Motor neuron (in vitro differentiated cells): ENCODE measurements at places on chromosomes 16 and 17.

- ATAC-seq, result no peak
These were observed 98.6 kb upstream of the RPL38 start for GRCh38 chr17:74104921-74105320.

DNA sequence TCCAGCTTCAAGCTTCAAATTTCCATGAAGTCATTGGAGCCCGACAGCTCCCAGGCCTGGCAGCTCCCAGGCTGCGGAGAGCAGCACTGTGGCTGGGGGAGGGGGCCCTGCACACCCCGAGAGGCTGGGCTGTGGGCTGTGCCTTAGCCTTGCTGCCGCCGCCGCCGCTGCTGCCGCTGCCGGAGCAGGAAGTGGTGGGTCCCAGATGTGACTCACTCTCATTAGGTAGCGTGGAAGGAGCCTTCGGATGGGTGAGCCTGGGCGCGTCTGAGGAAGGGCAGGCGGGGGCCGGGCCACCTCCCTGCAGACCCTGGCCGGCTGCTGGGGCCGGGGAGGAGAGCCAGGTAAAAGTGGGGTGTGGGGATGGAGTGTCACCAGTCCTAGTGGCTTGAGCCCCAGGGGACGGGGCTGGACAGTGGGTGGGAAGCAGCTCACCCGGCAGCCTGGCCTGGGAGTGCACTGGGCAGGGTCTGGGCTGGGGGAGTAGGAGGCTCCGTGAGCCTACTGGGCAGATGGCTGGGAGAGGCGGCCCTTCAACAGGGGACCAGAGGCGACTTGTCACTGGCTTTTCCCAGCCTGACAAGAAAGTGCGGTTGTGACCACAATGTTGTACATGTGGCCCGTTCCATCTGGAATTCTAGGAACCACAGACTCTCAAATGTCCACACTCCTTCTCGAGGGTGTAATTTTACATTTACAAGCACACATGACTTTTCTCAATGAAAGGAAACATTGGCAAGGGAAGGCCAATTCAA lies at the start of gene ADCY7:
Gene ADCY7 (plus strand): TSS at position 215 of the 755 bp plus-strand sequence. CDS start 21,629 bp downstream, outside the sequence.
- peak; percentile 96 for ATAC-seq

- ATAC-seq, result no peak
These were observed 57.7 kb upstream of the RBFOX3 start for GRCh38 chr17:79668344-79669250.

DNA sequence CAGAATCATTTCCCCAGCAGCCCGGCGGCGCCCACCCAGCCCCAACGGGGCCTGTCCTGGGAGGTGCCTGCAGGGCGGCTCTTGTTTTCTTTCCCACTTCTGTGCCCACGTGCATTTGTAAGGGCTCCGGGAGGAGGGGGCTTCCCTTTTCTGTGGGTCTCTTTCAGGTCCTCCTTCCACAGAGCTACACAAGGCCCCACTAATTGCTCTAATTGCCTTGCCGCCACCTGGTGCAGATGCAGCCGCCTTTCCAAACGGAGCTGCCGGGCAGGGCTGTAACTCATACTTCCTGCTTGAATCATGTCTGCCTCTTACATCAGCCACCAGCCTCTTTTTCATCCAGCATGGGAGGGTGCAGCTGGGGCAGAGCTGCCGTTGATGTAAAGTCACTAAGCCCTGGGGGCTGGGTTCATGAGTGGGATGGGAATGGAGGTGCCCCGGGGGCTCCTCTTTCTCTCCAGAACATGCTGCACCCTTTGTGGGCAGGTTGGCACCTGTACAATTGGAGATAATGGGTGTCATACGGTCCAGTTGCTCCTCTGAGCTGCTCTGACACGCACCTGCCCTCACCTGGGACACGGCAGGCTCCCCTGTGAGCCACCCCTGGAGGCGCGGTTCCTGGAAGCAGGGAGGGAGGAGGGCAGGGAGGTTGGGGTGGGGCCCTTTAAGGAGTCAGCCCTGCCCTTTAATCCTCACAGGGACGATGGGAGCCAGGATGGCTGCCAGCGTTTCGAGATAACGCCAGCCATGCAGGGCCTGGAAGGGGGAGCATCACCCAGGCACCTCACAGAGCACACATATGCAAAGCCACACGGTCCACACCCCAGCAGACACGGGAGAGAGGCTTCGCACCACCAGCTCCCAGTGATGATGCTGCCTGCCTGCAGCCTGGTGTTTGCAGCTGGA lies 41.1 kb upstream of the KLHDC4 start:
- peak; percentile 91 for ATAC-seq

- no peak for ATAC-seq
These were observed 64.3 kb upstream of the RBL2 start for GRCh38 chr16:53369921-53370320.

GRCh38 chr17:80785477-80786178 lies 206.0 kb upstream of the CHMP6 start:
- no peak for ATAC-seq

GRCh38 chr16:4935241-4935855 lies 1.6 kb downstream of the PPL start:
- no peak for ATAC-seq

GRCh38 chr16:29702269-29702668 lies 23.3 kb downstream of the QPRT start:
- no peak for ATAC-seq

- ATAC-seq, result no peak
These were observed 60.1 kb upstream of the WSB1 start for GRCh38 chr17:27233776-27234175.

DNA sequence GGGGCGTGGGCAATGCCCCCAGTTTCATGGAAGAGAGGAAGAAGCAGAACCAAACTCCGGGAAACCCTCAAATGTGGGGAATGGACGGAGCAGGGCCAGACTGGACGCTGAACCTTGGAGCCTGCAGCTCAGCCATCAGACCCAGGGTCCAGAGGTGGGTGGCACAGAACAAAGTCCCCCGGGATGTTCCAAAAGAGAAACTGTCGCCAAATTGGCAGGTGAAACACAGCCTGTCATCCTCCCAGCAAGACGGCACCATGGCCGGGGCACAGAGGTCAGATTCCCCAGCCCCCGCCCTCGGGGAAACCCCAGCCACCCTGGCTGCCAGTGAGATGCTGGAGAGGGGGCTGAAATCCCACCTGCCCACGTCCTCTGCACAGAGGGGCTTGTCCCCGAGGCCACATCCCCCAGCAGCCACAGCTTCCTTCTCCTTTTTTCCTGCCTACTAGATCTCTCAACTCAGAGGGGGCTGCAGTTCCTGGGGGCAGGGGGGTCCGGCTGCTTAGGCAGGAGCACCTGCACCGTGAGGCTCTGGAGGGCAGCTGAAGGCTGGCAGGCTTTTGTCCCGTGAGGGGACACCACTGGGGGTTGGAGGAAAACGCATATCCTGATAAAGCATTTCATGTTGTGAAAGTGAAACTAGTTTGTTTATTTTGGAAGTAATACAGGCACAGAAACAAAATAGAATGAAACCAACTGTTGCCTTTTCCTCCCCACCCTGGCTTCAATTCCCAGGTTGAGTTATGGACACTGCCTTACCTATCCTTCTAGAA lies 1.2 kb upstream of the SECTM1 start:
- ATAC-seq, result no peak

GRCh38 chr16:58413359-58413758 lies 21.1 kb downstream of the GINS3 start:
- no peak for ATAC-seq

DNA sequence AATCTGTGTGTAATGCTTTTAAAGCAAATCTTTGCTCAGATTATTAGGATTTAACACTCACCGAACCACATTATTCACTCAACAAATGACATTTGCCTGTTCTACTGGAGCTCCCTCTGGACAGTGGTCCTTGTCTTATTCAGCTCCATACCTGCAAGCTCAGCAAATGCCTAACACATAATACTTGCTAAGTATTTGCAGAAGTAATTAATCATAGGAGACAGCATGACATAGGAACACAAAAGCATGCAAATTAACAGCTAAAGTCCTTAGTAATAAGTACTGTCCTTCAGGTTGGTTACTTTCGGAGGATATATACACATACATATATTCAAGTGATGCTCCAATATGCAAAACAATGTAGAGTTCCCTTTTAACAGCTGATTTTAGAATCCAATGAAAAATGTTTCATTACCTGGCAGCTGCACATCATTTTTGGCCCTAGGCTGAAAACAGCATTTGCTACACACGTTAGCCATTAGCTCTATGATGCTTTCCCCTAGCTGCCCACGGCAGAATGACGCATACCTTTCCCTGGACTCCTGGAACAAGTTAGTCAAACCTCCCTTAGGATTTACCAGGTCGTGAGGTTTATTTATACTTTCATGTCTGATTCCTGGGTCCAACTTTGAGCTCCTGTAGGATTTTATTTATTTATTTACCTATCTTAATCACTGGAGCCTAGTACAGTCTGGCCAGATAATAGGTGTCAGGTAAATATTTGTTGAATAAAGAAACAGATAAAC lies 8.6 kb downstream of the BRD7 start:
- no peak for ATAC-seq

- ATAC-seq, result no peak
These were observed 8.7 kb upstream of the GINS2 start for GRCh38 chr16:85697431-85697830.

DNA sequence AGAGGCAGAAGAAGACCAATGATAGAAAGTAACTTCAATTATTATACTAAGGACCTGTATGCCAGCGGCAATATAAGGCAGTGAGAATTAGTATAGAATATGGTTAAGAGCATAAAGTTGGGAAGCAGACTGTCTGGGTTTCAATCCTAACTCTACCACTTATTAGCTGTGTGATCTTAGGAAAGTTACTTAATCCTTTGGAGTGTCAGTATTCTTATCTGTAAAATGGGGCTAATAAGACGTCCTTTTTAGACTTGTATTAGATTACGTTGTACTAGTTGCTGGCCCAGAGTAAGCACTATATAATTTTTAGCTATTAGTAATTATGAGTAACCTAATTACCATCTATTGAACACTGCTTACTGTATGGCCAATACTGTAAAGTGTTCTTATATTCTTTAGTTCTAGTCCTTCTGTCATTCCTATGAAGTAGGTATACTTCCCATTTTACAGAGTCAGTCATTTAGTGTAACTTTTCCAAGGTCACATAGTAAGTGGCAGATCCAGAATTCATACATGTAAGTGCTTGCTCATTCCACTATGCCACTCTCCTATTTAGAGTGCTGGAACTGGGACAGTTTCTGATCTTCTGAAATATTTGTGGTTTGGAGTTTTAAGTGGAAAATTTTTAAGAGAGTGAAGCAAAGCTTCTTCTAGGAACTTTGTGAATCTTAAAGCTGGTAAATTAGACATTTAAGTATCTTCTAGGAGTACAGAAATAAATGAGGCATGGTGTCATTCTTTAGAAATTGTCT lies 22.5 kb downstream of the HEATR9 start:
- ATAC-seq, result no peak

DNA sequence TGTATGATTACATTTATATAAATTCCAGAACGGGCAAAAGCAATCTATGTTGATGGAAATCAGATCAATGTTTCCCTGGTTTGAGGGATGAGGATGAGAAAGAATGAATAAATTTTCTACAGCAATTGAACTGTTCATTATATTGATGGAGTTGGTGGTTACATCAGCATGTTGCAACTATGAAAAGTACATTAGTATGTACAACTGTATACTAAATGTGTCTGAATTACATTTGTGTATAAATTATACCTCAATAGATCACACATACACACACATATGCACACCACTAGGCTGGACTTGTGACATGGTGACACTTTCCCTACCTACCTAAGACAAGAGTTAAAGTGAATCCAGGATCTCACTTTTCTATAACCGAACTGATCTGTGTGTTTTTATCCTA lies 608.0 kb downstream of the CDH11 start:
- ATAC-seq, result no peak

- no peak for ATAC-seq
These were observed 44.3 kb upstream of the CPNE2 start for GRCh38 chr16:57048095-57048494.

- no peak for ATAC-seq
These were observed 29.9 kb downstream of the ABCC12 start for GRCh38 chr16:48125888-48126287.

GRCh38 chr17:66695098-66695497 lies 139.8 kb upstream of the CACNG5 start:
- ATAC-seq, result no peak

GRCh38 chr16:55993088-55993487 lies 117.9 kb upstream of the CES5A start:
- no peak for ATAC-seq

DNA sequence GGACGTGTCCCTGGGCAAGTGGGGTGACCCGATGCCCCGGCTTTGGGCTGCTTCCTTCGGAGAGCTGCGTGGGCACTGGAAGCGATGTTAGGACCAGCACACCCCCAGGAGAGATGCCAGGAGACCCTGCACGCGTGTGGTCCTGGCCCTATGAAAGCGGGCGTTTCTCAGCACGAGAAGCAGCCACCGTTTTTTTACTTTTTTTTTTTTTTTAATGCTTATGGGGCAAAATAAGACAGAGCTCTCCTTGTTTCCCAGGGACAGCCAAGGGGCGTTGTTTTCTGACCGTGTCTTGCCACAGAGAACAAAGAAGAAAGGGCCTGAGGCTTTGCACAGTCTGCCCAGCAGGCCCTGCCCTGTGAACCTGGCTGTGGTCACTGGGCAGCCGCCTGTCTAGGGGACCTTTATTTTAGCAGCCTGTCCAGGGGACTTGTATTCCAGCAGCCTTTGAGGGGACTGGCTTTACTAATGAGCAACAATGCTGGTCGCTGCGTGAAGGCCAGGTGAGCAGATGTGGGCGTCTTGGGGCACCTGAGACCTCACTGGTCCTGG lies 996 bp downstream of the SLC25A10 start:
- ATAC-seq, result peak; percentile 1

DNA sequence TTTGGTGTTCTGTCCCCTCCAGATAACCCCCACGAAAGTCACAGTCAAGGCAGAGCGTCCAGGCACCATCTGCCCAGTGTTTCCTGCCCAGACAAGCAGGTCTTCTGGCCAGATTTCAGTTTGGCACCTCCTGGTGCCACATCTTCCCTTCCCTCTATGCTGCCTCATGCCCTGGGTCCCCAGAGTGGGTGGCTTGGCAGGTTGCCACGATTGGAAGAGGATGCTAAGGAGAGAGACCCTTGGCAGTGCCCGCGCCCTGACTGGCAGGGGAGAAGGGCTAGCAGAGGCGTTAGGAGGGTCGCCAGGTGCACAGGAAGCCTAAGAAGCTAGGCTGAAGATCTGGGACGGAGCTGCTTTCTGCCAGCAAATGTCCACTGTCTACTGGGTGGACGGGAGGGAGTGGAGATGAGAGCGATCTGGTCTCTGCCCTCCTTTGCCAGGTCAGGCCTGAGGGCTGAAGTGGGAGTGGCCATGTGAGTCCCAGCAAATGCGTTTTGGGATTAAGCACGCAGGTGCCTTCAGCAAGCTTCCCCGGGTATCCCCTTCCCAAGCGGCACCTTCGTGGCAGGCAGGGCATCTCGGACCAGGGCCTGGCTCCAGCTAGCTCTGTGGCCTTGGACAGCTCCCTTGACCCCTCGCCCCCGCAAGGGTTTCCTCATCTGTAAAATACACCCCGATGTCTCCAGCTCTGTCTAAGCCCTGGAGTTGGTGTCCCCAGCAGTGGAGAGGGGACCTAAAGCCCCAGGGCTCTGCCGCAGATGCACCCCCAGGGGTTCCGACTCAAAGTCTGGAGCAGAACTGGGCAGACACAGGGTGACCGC lies 13.4 kb upstream of the CD300A start:
- ATAC-seq, result no peak

- ATAC-seq, result no peak
These were observed 73.1 kb downstream of the HIC1 start for GRCh38 chr17:2128011-2128410.

GRCh38 chr16:49523435-49524159 lies 150.0 kb downstream of the C16orf78 start:
- no peak for ATAC-seq

- no peak for ATAC-seq
These were observed 5.2 kb downstream of the PECAM1 start for GRCh38 chr17:64385187-64386083.
